Activated naive CD8-positive, alpha-beta T cell treated with anti-CD3 and anti-CD28 coated beads, Interleukin-2, amount 50 U/mL, for 16 hours (primary cell): ENCODE measurements at places on chromosomes 6 and 20.

DNA sequence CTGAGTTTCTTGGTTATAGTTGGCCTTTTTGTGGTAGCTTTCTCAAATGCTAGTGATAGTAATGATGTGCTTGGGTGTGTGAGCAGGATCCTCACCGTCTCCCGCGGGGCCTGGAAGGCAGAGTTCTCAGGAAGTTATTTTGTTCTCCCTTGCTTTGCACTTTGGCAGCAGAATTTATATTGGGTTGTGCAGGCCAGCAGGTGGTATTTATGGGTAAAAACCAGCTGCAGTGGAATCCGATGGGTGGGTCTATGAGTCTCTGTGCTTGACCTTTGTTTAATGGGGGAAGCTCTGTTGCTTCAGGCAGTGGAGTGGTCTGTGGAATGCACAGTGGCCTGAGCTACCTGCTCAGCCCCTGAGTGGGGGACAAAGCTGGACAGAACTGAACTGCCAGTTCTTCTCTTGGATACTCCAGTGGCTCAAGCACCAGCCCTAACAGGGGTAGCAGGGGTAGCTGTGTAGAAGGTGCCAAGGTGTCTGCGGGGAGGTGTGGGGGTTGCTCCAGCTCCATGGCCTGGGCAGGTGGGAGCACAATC lies 27.3 kb downstream of the IGF2R start:
- DNase-seq = no peak

GRCh38 chr6:148221196-148221979 lies 121.2 kb upstream of the SASH1 start:
- DNase-seq = no peak

- DNase-seq = no peak
Observed at GRCh38 chr20:1291191-1291741, 25.2 kb downstream of the SNPH start.

- no peak for DNase-seq
Observed at GRCh38 chr6:30213667-30213956, 406 bp upstream of the TRIM26 start.

DNA sequence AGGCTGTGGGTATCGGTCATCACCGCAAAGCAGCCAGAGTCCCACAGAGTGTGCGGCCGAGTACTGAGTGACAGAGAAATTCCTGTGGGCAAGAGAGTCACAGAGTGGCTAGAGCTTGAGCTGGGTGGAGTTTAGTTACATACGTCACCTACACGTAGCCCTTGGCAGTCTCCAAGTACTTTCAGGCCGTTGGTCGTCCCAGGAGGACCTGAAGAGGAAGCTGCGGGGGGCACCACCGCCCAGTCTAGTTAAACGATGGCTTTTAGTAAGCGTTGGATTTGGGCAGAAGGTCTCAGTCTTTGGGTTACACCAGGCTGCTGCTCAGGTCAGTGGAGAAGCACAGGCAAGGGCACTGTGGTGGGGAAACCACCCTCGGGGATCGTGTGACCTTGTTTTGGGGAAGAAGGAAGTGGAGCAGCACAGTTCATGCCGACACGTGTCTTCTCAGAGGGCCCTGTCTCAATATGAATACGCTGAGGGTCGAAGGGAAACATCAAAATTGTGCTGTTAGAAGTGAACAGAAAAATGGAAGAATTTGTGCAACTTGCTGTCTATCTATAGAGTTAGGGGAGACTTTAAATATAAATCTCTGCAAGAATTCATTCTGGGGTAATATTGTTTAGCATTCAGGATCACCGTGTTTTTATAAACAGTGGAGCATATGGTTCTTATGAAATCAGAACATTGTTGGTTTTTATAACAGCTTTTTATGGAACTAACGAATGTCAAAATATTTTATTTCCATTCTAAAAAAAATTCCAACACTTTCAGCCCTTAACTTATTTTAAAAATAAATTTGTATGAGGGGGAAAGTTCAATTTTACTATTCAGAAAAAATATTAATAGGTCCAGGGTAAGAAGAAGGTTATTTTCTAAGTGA lies 28.6 kb downstream of the KIF25 start:
- DNase-seq = no peak

DNA sequence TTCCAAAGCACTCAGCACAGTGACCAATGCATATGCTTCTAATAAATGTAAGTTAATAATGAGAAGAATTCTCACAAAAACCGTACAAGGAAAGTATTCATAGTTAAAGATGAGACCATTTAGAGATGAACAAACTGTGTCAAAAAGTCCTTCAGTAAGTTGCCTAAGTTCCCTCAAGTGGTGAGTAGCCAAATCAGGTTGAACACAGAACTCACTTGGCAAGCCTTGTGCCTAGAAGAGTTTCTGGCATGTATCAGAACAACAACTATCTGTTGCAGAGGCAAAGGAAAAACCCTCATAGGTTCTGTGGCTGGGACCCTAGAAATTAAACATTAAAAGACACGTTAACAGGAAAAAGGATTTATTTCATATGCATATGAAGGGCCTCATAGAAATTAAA lies 129.6 kb upstream of the DOK5 start:
- DNase-seq = no peak

DNA sequence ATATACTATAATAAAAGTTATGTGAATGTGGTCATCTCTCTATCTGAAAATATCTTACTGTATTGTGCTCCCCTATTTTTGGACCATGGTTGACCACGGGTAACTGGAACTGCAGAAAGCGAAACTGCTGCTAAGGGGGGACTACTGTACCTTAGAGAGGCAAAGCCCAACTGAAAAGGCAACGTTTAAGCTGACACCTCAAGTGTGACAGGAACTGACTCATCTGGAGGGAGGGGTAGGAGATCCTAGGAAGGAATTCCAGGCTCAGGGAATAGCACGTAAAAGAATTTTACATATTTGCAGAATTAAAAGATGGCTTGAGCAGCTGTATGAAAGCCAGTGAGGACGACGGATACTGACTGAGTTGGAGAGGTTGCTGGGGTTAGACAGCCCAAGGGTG lies 34.8 kb downstream of the ELOVL2 start:
- DNase-seq = no peak

DNA sequence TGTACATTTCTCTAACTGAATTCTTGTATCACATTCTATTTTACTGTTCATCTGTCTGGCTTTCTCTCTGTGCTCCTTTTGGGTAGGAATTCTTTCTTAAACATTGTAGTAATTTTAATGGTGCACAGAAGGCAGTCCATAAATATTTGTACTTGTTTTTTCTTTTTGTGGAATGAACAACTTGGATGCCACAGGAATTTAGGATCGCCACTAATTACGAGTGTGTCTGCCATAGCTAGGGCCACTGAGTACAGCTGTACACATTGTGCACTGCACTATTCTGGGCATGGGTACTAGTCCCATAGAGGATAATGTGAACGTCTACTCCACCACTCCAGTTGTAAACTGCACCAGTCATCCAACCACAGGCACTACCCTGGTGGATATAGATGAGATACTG lies 39.3 kb upstream of the TMEM200A start:
- no peak for DNase-seq

- DNase-seq = no peak
Observed at GRCh38 chr6:5590187-5590586, 328.9 kb downstream of the FARS2 start.

DNA sequence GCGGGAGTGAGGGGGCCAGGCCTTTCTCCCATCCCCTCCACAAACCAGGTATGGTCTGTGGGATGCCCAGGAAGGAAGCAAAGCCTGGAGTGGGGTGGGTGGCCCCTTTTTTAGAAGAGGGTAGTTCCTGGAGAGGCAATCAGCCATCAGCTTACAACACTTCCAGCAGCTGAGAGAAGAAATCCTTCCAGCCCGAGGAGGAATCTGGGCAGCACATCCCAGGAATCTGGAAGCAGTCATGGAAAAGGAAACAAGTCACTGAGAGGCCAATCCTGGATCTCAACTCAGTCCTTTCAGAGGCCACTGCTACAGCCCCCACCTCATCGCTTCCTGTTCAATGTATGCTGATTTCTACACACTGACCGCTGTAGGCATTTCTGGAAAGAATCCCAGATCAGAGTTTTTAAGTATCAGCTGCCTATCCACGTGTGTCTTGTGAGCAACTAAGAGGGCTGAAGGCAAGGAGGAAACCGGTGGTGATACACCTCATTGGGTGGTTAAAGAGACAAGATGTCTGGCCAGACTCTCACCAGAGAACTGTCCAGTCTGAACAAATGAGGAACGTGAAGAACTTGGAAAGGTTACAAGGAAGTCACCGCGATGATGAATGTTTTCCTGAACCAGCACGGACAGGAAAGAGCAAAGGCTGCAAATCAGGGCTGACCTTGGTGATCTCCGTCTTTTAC lies 92.9 kb upstream of the SHLD1 start:
- DNase-seq = no peak

GRCh38 chr6:25388776-25389175 lies 109.6 kb downstream of the CARMIL1 start:
- no peak for DNase-seq

- no peak for DNase-seq
Observed at GRCh38 chr6:75376347-75377024, 91.9 kb upstream of the TMEM30A start.

DNA sequence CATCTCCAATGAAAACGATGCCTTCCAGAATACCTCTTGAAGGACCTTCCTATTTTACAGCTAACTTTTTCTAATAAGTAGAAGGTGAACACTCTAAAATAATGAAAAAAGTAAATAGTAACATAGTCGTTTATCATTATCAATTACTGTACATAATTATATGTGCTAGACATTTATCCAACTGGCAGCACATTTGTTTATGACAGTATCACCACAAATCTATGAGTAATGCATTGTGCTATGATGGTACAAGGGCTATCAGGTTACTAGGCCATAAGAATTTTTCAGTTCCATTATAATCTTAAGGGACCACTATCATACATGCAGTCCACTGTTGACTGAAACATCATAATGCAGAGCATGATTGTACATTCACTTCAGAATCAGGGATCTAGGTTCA lies 68.4 kb downstream of the ATG5 start:
- DNase-seq = no peak

- DNase-seq = no peak
Observed at GRCh38 chr6:33950472-33950881, 146.7 kb upstream of the MLN start.

DNA sequence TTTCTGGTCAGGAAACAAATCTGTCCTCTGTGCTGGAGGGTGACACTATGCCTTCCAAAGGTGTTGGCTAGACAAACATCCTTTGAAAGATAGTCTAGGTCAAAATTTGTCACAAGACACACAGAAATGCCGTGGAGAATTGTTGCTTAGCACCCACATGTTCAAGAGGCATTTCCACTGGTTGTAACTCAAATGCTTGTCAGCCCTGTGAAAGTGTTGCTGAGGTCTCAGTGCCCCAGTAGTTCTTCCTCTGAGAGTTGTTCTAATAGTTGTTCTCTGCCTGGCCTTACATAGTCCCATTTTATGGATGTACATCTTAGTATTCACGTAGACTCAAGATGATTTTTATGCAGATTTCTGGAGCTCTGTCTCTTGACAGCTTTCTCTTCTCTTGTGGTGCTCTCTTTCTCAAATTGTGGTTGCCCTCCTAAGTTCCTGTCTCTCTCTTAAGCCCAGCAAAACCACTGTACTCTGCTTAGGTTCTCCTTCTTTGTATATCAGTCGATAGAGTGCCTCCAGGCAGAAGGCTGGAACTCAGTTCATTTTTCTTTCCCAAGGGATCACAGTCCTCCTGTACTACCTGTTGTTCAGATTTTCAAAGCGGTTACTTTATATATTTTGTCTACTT lies 39.5 kb upstream of the REV3L start:
- DNase-seq = no peak

- DNase-seq = no peak
Observed at GRCh38 chr20:37325206-37325605, 20.7 kb upstream of the SRC start.

- DNase-seq = no peak
Observed at GRCh38 chr6:114634016-114634415, 291.2 kb upstream of the HS3ST5 start.

- no peak for DNase-seq
Observed at GRCh38 chr20:3521852-3522740, 51.3 kb downstream of the ATRN start.

- no peak for DNase-seq
Observed at GRCh38 chr6:21325201-21325856, 268.2 kb upstream of the SOX4 start.

- no peak for DNase-seq
Observed at GRCh38 chr20:39206899-39207564, 244.9 kb downstream of the DHX35 start.

DNA sequence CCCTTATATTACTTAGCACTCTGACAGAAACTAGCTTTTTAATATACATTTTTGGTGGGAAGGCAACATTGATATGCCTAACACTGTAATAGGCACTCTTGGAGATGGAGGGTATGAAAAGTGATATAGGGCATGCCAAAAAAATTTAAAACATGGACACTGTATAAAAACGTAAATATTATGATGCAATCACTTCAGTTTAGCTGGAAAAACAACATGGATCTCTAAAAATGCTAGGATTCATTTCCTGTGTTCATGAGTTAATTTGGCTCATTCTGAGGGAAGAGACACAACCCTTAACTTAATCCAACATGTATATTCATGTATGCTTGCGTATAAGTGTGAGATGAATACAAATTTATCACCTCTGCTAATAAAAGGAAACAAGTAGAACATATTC lies 157.3 kb upstream of the TFAP2D start:
- no peak for DNase-seq

DNA sequence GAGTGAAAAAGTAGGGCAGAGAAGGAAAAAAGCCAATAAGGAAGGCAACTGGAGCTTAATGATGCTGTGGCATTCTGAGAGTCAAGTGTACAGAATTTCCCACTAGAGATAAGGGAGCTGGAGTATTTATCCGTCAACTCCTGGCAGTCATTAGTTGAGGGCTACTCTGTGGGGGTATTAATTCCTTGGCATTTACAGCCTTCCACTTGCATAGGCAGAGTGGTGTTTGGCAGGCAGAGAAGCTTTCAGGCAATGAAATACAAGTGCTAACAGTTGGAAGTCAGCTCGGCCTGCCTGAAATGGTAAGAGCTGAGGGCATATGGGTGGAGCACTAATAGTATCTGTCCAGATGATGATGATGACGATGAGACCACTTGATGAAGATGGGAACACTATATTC lies 207.3 kb upstream of the FLRT3 start:
- no peak for DNase-seq

- DNase-seq = no peak
Observed at GRCh38 chr20:48026981-48027592, 241.8 kb upstream of the SULF2 start.

DNA sequence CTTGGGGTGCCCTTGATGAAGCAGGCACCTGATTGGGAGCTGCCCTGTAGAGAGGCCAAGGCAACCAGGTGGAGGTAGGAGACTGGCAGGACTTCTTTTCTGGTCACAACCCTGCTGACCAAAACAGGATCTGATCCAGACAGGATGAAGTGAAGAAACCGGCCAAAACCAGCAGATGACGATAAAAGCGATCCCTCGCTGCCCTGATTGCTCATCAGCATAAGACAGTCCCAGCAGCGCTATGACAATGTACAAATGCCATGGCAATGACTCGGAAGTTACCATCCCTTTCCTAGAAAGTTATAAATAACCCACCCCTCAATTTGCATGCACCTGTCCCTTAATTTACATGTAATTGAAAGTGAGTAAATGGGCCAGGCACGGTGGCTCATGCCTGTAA lies 88.4 kb upstream of the PDE10A start:
- no peak for DNase-seq

- DNase-seq = no peak
Observed at GRCh38 chr20:47747669-47748031, 37.6 kb downstream of the SULF2 start.
